ENCODE measurements at places on chromosomes 5 and 9.

- DNase-seq: no peak
Observed at GRCh38 chr5:39423331-39423751, 1.4 kb downstream of the DAB2 start.

GRCh38 chr9:95075700-95076099 is 241.8 kb downstream of the FANCC start:
- no peak for DNase-seq

DNA sequence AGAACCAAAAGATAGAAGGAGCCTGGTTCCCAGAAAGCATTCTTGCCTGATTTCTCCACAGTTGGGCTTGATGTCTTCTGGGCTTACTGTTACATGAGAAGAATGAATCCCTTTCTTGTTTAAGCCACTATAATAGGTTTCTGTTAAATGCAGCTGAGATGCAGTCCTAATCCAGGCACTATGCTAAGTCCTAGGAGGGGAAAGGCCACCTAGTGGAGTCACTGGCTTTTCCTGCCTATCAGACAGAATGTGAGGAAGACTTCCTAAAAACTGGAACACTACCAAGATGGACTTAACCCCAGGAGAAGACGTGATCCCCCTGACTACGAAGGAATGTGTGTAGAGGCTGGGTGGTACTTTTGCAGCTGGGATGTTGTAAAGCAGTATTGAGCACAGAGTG is 34.3 kb upstream of the FSD1L start:
- DNase-seq: no peak

DNA sequence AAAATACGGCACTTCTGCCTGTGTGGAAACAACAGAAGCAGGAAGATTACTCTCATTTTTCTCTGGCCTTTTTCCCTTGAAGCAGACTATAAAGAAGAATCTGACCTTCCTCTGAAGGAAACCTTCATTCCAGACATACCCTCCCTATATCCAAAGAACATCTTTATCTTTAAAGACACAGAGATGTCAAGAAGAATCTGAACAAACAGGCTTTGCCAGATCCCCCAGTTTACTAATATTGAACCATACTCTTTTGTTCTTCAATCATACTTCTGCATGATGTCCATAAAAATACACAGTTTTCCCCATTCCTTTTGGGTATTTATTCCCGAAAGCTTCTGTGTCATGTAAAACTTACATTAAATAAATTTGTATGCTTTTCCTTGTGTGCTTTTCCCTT is 225.8 kb downstream of the MAT2B start:
- DNase-seq: no peak

DNA sequence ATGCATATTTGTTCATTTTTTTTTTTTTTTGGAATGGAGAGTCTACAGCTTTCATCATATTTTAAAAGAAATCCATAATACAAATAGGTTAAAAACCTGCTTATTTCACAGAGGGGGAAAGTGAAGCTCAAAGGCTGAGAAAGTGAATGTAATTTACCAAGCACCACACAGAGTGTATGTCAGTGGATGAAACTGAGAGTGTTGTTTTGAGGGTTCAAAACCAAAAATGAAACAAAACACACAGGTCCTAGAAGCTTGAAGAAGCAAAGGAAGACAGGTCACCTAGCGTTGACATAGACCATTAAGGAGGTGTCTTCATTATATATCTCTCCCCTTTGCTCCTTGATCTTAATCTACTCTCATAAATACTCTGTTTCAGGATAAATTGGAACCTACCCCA is 7.5 kb downstream of the NMUR2 start:
- DNase-seq: no peak

GRCh38 chr5:76808141-76808691 is 10.6 kb upstream of the F2RL1 start:
- no peak for DNase-seq

DNA sequence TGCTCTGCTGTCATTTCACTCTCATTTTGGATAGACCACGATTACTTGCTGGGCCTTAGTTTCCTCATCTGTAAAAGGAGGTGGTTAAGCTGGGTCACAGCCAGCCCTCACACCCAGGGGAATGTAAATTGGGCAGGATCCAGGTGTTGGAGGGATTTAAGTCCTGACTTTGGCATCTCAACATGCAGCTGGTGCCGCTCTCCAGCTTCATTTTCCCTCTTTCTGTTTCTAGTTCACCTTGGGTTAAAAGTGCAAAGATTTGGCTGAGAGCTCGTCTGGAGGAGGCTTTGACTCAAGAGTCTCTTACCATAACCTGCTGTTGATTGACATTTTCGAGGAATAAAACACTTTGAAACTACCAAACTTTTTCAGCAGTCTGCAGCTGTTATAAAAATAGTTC is 144.3 kb upstream of the DHFR start:
- no peak for DNase-seq

GRCh38 chr5:116576053-116576713 is 1.6 kb upstream of the SEMA6A start:
- no peak for DNase-seq

DNA sequence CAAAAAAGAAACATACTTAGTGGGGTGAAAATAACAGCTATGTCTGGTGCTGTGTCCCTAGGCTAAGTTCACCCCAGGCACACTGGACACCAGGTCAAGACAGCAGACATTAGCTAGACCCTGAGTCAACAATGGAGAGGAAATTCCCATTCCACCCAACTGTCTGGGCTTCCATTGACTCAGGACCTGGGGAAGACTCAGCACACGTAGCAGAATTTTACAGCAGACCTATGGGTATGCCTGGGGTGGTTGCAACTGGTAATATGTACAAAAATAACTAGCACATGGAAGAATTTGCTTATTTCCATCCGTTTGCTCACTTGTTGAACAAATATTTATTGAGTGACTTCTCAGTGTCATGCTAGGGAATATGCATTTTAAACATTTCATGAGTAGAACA is 117.0 kb downstream of the GAS1 start:
- no peak for DNase-seq

DNA sequence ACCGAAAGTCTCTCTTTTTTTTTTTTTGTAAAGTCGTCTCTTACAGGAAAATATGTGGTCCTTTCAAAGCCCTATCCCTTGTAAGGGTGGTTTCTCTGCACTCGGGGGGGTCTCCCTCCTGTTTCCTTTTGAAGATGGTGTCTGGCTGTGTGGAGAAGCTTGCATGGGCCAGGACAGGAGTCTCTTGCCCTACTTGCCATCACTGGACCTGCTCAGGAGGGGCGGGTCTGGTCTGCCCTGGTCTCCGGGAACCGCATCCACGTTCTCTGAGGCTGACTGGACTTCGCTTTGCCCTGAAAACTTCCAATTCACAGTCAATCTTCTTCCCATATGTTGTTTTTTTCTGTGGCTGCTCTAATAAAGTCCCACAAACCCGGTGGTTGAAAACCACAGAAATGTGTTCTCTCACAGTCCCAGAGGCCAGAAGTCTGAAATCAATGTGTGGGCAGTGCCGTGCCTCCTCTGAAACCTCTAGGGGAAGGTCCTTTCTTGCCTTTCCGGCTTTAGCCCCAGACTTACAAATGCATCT is 92.9 kb upstream of the IER5L start:
- no peak for DNase-seq

GRCh38 chr5:88847420-88847819 is 35.6 kb downstream of the MEF2C start:
- no peak for DNase-seq

GRCh38 chr5:125582352-125582751 is 835.9 kb upstream of the ZNF608 start:
- no peak for DNase-seq

All from T1000 (cell line).